Osteoblast (primary cell): ENCODE measurements at places on chromosomes 1 and 21. TPM values are rescaled to one million over a fixed set of nuclear protein-coding genes. Genes with fewer than 3 reads are reported as not detected.
A peak's percentile ranks its signal among the peaks of the same experiment; 100 is the strongest.

DNA sequence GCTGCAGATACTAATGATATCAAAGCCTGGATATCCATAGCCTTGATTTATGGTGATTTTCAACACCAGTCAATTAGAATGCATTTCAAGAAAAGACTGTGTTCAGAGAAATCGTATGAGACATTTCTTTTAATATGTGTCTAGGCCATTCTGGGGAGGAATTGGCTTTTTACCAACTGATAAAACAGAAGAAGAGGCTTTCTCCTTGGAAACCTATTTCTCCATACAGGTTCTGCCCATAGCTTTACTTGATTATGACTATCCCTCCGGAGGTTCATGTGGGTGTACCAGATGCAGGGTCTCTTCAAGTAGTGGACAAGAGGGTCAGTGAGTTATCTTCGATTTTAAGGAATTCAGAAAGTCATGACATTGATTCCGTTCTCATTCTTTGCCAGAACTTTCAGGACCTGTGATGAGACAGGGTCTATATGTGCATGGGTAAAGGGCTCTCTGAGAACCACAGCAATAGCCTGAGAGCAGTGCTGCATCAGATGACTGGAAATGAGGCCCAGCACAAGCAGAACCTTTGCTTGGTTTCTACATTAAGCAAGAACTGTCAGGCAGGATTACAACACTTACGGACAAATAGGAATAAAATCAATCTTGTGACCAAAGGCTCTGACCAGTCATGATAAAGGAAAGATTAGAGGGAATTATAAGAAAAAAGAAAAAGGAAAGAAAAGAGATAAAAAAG is 263.7 kb upstream of the SGIP1 start:
- H3K4me1 ChIP-seq, result peaks cover 58% of the 10 kb centered on the region
- H3K27ac ChIP-seq, result peak overlapping the region; percentile 98
- no peaks in the 10 kb centered on the region for H3K36me3 ChIP-seq
- no peak for DNase-seq

DNA sequence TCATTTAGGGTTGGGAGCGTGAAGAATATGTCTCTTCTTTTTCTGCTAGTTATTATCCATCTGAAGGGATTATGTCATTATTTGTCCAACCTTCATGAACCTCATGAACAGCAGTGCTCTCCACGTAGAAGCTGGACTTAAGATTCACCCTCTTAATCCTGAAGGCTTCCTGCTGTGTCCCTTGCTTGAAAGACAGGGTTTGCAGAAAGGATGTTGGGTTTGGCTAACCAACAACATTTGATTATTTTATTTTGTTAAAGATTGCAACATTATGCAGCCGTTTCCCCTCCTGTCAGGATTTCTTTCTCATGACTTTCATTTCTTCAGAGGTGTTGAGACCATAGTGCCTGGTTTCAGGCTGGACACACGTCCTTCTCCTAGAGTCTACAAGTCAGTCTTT is 75.2 kb downstream of the NGF start:
- H3K27ac ChIP-seq, result no peak overlapping the region
- peaks cover 27% of the 10 kb centered on the region for H3K4me1 ChIP-seq
- no peak for DNase-seq
- no peaks in the 10 kb centered on the region for H3K36me3 ChIP-seq
- no peak overlapping the region for H3K4me3 ChIP-seq

GRCh38 chr1:208192995-208193394 is 51.2 kb downstream of the PLXNA2 start:
- H3K4me3 ChIP-seq, result no peak overlapping the region
- no peaks in the 10 kb centered on the region for H3K36me3 ChIP-seq
- peaks cover 14% of the 10 kb centered on the region for H3K4me1 ChIP-seq
- H3K27me3 ChIP-seq, result no peaks in the 10 kb centered on the region
- no peak for DNase-seq
- no peak overlapping the region for H3K27ac ChIP-seq

DNA sequence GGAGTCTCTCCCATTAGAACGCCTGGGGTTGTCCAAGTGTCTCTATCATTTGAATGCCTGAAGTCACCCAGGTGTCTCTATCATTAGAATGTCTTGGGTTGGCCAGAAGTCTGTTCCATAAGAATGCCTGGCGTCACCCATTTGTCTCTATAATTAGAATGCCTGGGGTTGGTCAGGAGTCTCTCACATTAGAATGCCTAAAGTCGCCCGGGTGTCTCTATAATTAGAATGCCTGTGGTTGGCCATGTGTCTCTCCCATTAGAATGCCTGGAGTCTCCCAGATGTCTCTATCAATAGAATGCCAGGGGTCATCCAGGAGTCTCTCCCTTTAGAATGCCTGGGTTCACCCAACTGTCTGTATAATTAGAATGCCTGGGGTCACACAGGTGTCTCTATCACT is 54.5 kb downstream of the RNF187 start:
- no peaks in the 10 kb centered on the region for H3K4me1 ChIP-seq
- H3K36me3 ChIP-seq, result no peaks in the 10 kb centered on the region
- no peak overlapping the region for H3K27ac ChIP-seq
- no peak overlapping the region for H3K4me3 ChIP-seq
- H3K27me3 ChIP-seq, result no peaks in the 10 kb centered on the region
- no peak for DNase-seq

CD1B gene
- not detected in 2 replicates for total RNA-seq

FCGR3A gene
- under 0.01 TPM in 1 of 2 replicates, not detected in the other for total RNA-seq

DNA sequence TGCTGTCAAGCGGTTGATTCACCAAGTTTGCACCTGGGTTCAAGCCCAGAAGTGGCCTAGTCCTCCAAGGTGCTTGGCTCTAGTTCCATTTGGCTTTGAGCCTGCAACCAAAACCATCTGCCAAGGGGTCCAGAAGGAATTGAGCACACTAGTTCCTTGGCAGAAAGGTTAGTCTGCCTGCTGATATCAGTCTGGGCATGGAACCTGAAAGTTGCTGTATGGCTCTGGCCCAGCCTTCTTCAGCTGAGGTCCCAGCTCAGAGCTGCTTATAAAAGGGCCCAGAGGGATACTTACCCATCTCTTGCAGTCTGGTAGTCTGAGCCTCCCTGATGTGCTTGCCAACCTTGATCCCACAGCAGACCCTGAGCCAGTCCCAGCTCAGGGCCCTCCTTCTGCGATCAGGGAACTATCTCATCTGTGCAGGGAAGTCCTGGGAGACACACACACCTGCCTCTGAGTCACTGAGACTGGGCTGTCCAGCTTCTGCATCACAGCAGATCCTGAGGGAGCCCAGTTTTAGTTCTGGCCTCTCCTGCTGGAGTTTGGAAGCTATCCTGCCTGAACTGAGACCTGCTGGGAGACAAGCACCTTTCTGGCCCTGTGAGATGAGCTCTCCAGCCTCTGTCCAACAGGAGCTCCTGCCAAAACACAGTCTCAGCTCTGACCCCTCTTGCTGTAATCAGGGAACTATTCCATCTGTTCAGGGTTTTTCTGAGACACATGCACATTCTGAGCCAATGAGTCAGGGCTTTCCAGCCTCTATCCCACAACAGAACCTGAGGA is 75.8 kb downstream of the CTH start:
- H3K27me3 ChIP-seq, result no peaks in the 10 kb centered on the region
- peak; percentile 61 for DNase-seq
- H3K27ac ChIP-seq, result no peak overlapping the region
- no peaks in the 10 kb centered on the region for H3K36me3 ChIP-seq

- no peak overlapping the region for H3K27ac ChIP-seq
- no peak overlapping the region for H3K4me3 ChIP-seq
- DNase-seq, result no peak
- H3K4me1 ChIP-seq, result no peaks in the 10 kb centered on the region
- H3K27me3 ChIP-seq, result no peaks in the 10 kb centered on the region
- H3K36me3 ChIP-seq, result no peaks in the 10 kb centered on the region
Measured at GRCh38 chr1:213443415-213443814, 392.4 kb downstream of the RPS6KC1 start.

CLIC4 gene
- 697 and 711 TPM in 2 replicates for total RNA-seq

DNA sequence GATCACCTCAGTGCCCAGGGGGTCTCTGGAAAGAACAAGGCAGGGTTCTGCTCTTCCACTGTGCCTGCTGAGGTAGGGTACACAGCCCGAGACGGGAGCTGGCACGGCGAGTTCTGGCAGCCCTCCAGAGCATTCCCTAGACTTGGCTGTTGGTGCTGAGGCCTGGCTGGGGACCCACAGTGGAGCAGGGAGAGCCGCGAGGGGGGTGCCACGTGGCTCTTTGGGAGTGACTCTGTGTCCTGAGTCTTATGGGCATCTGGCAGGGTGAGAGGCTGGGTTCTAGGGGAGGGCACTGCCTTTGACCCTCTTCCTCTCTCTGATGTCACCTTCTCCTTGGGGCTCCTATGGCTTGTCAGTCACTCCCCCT is 336.4 kb downstream of the CAMTA1 start:
- H3K36me3 ChIP-seq, result no peaks in the 10 kb centered on the region
- no peak overlapping the region for H3K27ac ChIP-seq
- DNase-seq, result no peak

GRCh38 chr1:224767031-224767430 is 150.9 kb downstream of the CNIH3 start:
- H3K27ac ChIP-seq, result no peak overlapping the region
- peaks cover 3% of the 10 kb centered on the region for H3K4me1 ChIP-seq
- DNase-seq, result no peak
- H3K27me3 ChIP-seq, result peaks cover 10% of the 10 kb centered on the region

GRCh38 chr1:189899686-189900425 is 577.8 kb downstream of the BRINP3 start:
- no peak overlapping the region for H3K27ac ChIP-seq
- no peaks in the 10 kb centered on the region for H3K36me3 ChIP-seq
- H3K4me1 ChIP-seq, result no peaks in the 10 kb centered on the region
- DNase-seq, result no peak

RGS1 gene
- not detected in 2 replicates for total RNA-seq

GRCh38 chr1:39310015-39310414 is 105.5 kb downstream of the MACF1 start:
- H3K27ac ChIP-seq, result no peak overlapping the region
- H3K4me1 ChIP-seq, result no peaks in the 10 kb centered on the region
- H3K4me3 ChIP-seq, result no peak overlapping the region
- DNase-seq, result no peak

GRCh38 chr1:203367057-203367456 is 16.1 kb upstream of the FMOD start:
- no peak for DNase-seq
- no peak overlapping the region for H3K27ac ChIP-seq
- H3K4me3 ChIP-seq, result no peak overlapping the region
- H3K4me1 ChIP-seq, result no peaks in the 10 kb centered on the region
- peaks cover 22% of the 10 kb centered on the region for H3K27me3 ChIP-seq

MIXL1 gene
- 0.29 TPM in 1 of 2 replicates, not detected in the other for total RNA-seq

DNA sequence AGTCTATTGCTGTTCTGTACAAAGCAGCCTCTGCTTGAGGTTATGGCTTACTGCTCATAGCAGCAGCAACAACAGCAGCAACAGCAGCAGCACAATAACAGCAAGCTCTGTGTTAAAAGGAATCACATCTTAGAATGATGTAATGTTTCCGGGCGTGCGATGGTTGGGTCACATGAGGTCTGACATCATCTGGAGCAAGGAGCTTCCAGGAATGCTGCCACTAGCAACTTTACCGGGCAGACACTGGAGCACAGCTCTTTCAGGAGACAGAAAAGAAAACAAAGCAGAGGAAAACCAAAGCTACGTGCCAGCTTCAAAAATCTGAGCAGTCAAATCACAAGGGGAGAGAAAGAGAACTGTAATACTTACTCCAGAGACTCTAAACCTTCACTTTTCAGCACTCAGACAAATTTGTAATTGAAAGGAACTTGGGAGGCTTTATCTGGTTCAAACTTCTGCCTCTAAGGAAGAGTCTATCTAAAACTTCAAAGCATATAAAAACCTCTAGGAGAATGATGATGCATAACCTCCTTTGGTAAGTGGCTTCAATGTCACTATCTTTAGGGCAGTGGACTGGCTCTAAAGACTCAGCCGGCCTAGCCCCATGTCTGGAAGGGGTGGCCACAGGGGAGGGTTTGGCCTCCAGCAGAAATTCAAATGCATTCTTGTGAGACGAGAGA is 28.3 kb upstream of the RAB3GAP2 start:
- peak overlapping the region; percentile 41 for H3K4me3 ChIP-seq
- H3K4me1 ChIP-seq, result peaks cover 32% of the 10 kb centered on the region
- H3K27ac ChIP-seq, result peak overlapping the region; percentile 91
- H3K27me3 ChIP-seq, result no peaks in the 10 kb centered on the region

UBL4B gene
- 1.1 and 1.8 TPM in 2 replicates for total RNA-seq

DNA sequence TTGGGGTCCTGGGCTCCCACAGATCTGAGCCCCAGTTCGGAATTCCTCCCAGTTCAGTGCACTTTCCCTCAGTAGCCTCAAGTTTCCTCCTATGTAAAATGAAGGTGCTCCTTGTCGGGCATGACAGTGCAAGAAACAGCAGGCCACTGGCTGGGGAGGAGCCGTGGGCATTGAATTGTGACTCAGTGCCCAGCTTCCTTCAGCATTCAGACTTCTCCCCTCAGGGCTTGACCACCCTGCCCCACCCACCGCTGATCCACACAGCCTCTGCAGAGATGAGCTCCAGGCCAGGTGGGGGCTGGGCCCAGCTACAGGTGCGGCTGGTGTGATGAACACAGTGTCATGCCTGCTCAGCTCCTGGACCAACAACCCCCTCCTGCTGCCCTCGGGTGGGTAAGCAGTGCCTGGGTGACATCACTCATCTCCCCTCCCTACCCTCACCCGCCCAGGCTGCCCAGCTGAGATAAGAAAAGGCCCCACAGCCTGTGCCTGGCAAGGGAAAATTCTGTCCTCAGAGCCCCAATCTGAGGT is 4.9 kb downstream of the MOB3C start:
- H3K36me3 ChIP-seq, result peaks cover 35% of the 10 kb centered on the region
- no peak overlapping the region for H3K27ac ChIP-seq
- H3K4me3 ChIP-seq, result no peak overlapping the region
- H3K27me3 ChIP-seq, result no peaks in the 10 kb centered on the region

GRCh38 chr1:212463565-212464285 is 31.0 kb downstream of the NENF start:
- H3K4me1 ChIP-seq, result no peaks in the 10 kb centered on the region
- H3K27me3 ChIP-seq, result no peaks in the 10 kb centered on the region
- no peak overlapping the region for H3K27ac ChIP-seq
- no peaks in the 10 kb centered on the region for H3K36me3 ChIP-seq

DNA sequence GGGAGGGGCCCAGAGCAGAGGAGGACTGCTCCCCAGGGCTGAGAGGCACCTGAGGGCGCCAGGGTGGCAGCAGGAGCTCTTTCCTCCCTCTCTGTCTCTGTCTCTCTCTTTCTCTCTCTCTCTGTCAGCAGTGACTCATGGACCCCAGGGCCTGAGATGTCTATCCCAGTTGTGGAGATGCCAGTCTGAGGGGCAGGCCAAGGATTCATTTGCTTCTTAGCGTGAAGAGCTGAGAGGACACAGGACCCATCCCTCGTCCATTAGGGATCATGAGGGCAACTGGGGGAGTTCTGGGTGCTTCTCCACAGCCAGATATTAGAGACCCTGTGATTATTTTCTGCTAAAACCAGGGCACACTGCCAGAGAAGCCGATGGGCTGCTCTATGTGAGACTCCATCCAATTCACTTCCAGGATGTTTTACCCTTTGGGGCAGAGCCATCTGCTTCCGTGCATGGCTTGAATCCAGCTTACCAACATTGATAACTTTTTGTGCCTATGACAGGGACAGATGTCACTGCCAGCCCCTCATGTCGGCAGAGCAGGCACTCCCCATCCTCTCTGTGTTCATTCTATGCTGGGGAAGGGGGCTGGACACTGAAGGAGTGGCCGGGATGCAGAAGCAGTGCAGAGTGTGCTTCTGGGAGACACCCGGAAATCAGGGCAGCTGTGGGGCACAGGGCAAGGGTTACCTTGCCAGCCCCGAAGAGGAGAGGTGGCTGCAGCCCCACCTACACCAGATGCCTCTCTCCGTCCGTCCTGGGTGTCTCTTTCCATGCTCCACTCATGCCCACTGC is 4.1 kb upstream of the PCBP3 start:
- H3K4me1 ChIP-seq, result peaks cover 4% of the 10 kb centered on the region
- peaks cover 20% of the 10 kb centered on the region for H3K27me3 ChIP-seq
- H3K36me3 ChIP-seq, result no peaks in the 10 kb centered on the region
- H3K27ac ChIP-seq, result no peak overlapping the region
- DNase-seq, result peak; percentile 89
- H3K4me3 ChIP-seq, result no peak overlapping the region
